ENCODE measurements at places on chromosomes 7 and 10.

- no peak for DNase-seq
Observed at GRCh38 chr10:84138478-84139125, 707 bp upstream of the GHITM start.

- DNase-seq: no peak
Observed at GRCh38 chr10:113180401-113181154, 230.5 kb downstream of the TCF7L2 start.

GRCh38 chr10:29748109-29748650, 113.4 kb upstream of the SVIL start:
- DNase-seq: no peak

- DNase-seq: no peak
Observed at GRCh38 chr7:146542101-146542500, 425.5 kb downstream of the CNTNAP2 start.

DNA sequence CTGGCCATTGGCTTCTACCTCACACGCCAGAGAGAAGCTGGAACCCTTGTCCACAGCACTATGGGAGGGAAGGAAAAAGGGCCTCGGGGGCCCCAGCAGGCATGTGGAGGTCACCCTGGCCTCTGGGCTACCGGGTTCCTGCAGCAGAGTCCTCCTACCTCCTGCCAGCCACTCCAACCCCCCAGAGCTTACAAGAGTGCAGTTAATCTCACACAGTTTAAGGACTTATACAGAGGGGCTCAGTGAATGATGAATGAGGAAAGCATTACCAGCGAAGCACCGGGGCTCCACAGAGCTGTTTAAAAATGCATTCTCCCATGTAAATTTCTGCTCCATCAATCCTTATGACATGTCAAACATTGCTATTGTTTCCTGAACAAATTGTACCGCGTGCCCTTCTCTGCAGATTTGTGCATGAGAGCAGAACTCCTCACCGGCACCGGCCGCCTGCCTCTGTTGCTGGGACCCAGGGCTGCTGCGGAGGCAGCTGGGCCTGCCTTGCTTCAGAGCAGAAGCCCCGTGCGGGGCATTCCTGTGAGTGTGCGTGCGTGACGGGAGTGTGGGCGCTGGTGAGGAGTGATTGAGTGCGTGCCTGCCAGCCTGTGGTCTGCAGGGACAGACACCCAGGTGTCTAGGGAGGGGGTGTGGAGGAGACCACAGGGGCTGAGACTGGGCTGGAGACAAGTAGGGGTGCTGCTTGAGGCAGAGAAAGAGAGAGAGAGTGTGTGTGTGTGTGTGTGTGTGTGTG, 52.8 kb downstream of the C10orf105 start:
- no peak for DNase-seq

GRCh38 chr10:126380352-126381076, 7.8 kb downstream of the ADAM12 start:
- no peak for DNase-seq

GRCh38 chr7:1432411-1433082, 26.7 kb downstream of the MICALL2 start:
- DNase-seq: peak; percentile 62

GRCh38 chr7:113414401-113415035, 296.2 kb upstream of the SMIM30 start:
- DNase-seq: no peak

- no peak for DNase-seq
Observed at GRCh38 chr10:15857107-15857575, 3.2 kb downstream of the MINDY3 start.

DNA sequence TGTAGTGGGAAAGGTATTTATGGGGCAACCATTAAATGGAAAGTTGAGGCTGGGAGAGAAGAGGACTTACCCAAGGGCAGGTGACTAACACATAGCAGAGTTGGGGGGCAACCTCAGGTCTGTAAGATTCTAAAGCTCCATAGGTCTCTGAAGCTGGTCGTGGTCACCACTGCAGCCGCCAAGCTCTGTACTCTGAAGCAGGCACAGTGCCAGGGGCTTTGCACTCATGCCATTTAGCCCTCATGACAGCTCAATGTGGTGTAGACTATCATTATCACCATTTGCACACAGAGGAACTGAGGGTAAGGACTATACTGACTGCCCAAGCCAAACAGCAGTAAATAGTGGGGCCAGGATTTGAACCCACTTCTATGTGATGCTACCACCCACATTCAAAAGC, 32.5 kb upstream of the TMEM273 start:
- no peak for DNase-seq

GRCh38 chr10:63114031-63114814, 18.9 kb upstream of the NRBF2 start:
- no peak for DNase-seq

DNA sequence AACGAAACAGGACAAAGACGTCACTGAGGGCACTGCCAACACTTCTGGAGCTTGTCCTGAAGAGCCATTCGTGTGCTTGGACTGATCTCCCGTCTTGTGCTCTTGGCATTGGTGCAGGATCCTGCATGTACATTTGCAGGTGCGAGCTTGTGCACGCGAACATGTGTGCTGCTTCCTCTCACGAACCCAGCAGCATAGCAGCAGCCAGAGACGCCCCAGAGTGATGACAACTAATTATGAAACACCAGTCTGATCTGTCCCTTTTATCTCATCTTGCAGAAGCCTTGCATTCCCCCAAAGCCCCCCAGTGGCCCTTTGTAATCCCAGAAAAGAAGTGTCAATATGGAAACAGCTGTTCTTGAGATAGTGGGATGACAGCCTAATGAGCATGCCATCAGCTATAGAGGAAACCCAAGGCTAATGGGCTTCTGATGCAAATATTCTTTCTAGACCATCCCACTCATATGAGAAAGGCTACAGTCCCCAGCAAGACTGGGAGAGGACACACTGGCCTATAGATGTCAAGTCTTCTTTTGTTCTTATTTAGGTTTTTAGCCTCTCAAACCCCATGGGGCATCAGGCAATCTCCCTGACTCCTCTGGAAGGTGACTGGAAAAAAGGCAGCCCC, 310.6 kb downstream of the FRMD4A start:
- DNase-seq: no peak

DNA sequence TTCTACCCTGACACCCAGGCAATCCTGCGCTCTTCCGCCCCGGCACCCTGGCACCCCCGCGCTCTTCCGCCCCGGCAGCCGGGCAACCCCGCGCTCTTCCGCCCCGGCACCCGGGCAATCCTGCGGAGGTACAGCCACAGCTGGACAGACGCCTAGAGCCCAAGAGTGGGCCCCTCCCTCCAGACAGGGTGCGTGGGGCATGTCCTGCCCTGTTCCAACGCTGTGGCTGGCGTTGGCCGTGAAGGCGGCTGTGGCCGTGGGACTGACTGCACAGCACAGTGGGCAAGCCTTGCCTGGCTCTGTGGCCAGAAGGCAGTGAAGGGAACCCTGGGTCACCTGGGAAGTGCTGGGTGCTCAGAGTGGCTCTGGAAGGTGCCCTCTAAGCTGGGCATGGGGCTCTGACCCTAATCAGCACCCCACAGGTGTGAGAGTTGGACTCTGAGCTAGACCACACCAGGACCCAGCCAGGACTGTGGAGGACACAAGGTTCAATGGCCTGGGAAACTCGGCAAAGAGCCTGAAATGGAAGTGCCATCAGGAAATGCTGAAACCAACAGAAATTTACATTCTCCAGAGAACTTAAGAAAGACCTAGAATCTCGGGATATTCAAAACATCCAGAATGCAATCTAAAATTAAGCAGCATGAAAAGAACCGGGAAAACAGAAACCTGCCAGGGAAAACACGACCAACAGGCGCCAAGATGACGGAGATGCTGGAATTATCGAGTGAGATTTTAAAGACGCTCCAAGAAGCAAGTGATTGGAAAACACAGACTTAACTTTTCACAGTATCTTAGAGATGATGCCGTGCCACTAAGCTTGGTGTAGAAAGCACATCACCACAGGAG, 253.6 kb downstream of the ELFN1 start:
- DNase-seq: no peak

GRCh38 chr10:69638642-69639041, 8.6 kb downstream of the FAM241B start:
- no peak for DNase-seq

- DNase-seq: no peak
Observed at GRCh38 chr7:148492157-148492860, 98.3 kb upstream of the C7orf33 start.

DNA sequence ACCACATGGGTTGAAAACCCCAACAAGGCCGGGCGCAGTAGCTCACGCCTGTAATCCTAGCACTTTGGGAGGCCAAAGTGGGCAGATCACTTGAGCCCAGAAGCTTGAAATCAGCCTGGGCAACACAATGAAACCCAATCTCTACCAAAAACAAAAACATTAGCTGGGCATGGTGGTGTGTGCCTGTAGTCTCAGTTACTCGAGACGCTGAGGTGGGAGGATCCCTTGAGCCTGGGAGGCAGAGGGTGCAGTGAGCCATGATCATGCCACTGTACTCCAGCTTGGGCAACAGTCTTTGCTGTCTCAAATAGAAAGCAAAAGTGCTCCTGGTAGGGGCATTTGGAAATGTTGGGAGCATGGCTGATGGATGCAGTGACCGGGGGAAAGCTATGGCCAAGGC, 209.6 kb upstream of the PLXNA4 start:
- DNase-seq: no peak

GRCh38 chr7:27680610-27681009, 17.9 kb upstream of the HIBADH start:
- DNase-seq: no peak

DNA sequence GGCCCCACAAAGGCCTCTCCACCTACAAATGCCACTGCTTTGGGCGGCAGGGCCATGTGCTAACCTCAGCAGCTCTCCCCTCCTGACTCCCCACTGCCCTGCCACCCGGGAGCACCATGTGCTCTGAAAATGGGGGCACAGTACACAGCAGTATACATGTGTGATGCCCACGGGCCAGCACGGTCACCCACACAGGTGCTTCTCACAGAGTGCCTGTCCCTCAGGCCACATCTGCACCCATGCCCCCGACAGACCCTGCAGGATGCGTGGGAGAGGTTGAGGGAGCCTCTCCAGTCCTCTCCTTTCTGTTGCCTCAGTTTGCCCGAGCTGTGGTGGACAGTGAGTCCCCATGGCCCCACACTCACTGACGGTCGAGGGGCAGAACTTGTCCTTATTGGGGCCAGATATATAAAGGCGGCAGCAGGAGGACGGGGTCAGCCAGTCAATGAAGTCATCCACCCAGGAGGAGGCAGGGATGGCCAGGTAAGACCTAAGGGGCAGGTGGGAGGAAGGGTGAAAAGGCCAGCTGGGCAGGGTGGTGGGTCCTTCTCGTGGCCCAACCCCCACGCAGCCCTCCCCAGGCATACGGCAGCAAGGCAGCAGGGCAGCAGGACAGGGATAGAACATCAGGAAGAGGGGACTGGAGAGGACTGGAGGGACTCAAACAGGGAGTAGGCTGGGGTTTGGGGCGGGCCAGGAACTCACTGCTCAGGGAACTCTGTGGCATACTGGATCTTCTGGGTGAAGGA, 19.6 kb downstream of the NPC1L1 start:
- DNase-seq: no peak

DNA sequence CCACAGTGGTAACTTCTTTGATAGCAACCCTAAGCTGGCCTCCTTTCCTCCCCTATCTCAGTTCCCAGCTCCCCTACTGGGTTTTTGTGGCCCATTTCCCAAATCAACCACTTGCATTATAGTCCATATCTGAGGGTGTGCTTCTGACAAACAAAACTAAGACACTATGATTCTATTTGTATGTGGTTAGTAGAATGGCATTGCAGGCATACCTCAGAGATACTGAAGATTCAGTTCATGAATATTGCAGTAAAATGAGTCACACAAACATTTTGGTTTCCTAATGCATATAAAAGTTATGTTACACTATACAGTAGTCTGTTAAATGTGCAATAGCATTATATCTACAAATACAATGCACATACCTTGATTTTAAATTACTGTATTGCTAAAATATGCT, 15.4 kb upstream of the TMEM243 start:
- no peak for DNase-seq
